RPMI8226 (cell line): ENCODE measurements at places on chromosomes 12 and 14.

- DNase-seq = no peak
Measured at GRCh38 chr14:99129998-99130397, 142.0 kb downstream of the BCL11B start.

GRCh38 chr14:99242238-99242637 is 29.8 kb downstream of the BCL11B start:
- DNase-seq = no peak

DNA sequence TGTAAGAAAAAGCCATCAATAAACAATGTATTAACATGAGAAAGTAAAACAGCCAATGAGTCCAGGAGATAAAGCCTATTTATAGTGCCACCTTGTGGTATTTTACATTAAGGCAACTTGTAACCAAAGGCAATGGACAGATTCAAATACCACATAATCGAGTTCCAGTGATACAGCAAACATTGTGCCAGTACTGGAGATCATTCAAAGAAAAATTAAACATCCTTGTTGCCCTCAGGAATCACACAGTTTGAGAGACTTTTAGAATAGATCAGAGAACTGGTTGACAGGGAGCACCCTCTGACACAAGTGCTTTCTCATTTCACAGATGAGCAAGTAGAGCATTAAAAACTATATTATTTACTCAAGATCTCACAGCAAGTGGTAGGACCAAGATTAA is 98.1 kb downstream of the DDHD1 start:
- peak; percentile 24 for DNase-seq

DNA sequence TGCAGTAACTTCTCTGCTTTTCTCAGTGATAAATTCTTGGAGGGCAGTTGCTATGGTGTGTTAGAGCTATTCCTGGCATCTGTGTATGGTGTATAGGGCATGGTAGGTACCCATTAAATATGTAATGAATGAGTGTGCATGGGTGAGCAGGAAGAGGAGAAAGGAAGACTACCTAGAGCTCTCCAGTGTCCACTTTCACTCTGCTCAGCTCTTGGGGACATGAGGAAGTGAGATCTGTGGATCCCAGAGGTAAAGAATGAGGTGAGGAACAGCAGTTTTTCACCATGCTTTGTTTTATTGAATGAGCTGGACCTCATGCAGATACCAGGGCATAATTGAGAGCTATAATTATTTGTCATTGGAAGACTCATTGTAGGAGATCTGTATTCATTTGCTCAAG is 444.8 kb upstream of the RGS6 start:
- no peak for DNase-seq

DNA sequence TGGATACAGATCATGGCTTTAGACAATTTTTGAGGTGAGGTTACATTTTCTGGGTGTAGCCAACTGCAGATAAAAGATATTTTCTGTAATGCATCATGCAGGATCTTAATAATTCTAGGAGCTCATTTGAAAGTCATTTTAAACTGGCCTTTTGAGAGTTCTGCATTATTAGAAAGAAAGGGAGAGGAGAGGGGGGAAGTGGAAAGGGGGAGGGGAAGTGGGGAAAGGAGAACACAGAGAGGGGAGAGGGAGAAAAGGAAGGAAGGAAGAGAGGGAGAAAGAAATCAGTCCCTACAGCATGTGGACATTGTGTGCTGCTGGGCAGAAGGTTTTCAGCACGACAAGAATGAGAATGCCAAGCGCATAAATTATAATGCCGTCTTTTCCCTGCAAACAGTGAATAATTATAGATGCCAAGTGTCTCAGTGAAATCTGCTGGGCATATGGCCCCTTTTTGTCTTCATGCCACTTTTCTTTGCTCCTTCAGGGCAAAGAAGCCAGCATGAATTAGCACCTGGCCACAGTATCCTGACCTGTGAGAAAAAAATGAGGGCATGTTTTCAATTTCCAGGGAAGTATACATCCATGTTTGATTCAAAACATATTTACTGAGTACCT is 22.7 kb upstream of the PPP2R5C start:
- DNase-seq = no peak

GRCh38 chr12:120822832-120823503 is 81.2 kb downstream of the SPPL3 start:
- DNase-seq = no peak

- no peak for DNase-seq
Measured at GRCh38 chr12:52147964-52148463, 43.8 kb downstream of the KRT80 start.

GRCh38 chr14:65453807-65454480 is 41.4 kb downstream of the FUT8 start:
- DNase-seq = no peak

DNA sequence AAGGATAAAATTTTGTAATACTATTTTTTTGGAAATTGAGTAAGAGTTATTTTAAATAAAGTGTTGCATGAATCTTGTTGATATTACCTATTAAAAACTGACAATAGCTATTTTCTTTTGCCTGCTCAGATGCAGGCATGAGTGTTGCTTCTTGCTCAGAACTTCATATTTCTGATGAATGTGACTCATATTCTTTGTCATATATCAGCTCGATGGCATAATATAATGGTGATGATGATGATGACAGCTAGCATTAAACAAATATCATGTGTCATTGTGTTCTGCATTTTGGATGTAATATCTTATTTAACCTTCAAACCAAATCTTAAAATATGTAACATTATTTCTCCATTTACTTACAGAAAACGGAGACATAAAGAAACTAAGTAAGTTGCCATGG is 605.5 kb upstream of the FOXG1 start:
- no peak for DNase-seq

DNA sequence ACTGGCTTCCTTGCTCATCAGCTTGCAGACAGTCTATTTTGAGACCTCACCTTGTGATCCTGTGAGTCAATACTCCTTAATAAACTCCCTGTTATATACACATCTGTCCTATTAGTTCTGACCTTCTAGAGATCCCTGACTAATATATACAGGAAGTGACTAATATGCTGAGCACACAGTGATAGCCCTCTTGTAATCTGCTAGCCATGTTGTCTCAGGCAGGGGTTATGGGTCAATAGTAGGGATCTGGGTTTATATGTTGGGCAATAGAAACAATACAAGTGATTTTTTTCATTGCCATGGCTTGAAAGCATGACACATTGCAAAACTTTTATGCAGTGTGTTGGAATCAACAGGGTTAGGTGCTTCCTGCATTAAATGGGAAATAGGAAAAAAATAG is 562.2 kb downstream of the GALC start:
- no peak for DNase-seq

DNA sequence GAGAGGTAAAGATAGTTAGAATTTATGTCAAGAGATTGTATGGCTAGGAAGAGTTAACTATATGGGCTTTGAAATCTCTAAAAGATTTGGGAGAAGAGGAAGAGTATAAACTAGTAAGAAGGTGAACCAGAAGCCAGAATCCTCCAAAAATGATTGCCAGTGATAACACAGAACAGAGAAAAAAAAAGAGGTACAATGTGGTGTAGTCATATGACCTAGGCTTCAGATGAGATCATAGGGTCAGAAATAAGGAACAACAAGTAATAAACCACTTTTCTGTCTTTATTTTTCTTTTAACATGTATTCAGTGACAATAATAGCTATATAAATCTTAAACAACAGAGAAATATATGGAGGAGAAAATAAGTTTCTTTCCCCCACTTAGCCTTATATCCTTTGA is 2.0 kb upstream of the NECAP1 start:
- DNase-seq = no peak

GRCh38 chr14:61110316-61111082 is 129.5 kb downstream of the SLC38A6 start:
- no peak for DNase-seq

GRCh38 chr12:122980183-122981035 is at the start of gene ARL6IP4:
Gene ARL6IP4 (plus strand): TSS chr12:122980681. CDS start chr12:122981140, 459 bp downstream.
- peak; percentile 82 for DNase-seq

DNA sequence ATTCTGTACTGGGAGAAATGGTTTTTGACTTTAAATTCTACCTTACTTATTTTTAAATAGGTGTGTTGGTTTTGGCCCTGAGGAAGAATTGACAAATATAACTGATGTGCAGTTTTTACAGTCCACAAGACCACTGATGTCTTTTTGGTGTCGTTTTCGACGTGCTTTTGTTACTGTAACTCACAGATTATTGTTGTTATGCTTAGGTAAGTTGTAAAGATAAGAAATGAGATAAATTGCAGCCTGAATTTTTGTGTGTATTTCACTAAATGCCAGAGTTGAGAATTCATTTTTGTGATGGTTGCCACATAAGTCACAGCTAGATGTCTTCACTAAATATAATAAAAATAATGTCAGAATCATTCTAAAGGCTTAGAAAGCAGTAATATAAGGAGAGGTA is 39.9 kb upstream of the MSRB3 start:
- no peak for DNase-seq

DNA sequence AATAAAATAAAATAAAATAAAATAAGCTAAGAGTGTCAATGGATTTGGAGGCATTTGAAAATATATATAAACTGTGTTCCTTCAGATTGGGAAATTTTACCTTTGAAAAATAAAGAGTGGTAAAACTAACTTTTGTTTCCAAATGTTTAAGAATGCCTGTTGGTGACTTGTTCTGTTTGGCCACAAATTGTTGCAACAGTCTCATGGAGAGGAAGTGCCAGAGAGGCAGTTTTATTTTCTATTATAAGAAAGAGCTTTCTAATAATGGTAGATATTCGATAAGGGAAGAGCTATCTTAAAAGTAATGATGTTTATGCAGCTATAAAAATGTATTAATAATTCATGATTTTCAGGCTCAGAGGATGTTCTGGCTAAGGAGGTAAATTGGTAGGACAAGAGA is 68.8 kb upstream of the MDGA2 start:
- DNase-seq = no peak

- DNase-seq = no peak
Measured at GRCh38 chr12:92786045-92786444, 83.3 kb downstream of the PLEKHG7 start.

GRCh38 chr12:131066207-131066885 is 112.6 kb downstream of the ADGRD1 start:
- no peak for DNase-seq

DNA sequence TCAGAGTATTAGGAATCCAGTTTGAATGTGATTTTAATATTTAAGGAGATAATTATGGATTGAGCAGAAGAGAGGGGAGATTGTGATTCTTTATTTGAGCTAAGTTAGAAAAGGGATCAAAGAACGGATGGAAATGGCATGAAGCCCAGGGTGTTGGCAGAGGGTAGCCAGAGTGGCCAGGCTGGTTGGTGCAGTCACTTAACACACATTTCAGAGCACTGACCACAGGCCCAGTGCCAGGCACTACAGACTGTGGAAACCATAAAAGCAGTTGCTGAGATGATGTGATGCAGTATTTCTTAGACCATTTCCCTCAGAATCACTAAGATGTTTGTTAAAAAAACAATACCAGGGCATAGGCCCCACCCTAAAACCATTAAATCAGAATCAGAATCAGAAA is 167.7 kb upstream of the AMIGO2 start:
- no peak for DNase-seq

GRCh38 chr14:56770512-56770911 is 39.8 kb downstream of the OTX2 start:
- DNase-seq = no peak

GRCh38 chr12:119772431-119772830 is 104.5 kb downstream of the PRKAB1 start:
- no peak for DNase-seq

GRCh38 chr12:101920906-101921305 is 43.5 kb downstream of the DRAM1 start:
- no peak for DNase-seq

- DNase-seq = peak; percentile 52
Measured at GRCh38 chr12:67988601-67989021, 636 bp upstream of the IFNG-AS1 start.

DNA sequence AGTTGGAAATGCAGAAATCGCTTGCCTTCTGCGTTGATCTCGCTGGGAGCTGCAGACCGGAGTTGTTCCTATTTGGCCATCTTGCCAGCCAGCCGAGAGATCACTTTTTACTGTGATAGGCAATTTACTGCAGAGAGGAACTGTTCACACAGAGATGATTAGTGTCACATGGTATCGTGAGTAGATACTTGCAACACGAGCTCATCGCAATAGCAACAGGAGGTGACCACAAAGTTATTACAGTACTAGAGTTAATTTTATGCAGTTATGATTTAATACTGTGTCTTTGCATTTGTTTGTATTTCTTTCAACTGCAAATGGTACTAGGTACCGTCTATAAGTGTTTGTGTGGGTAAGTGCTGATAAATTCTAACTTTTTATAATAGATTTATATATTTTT is 27.8 kb downstream of the NOPCHAP1 start:
- DNase-seq = no peak

- no peak for DNase-seq
Measured at GRCh38 chr14:99395909-99396530, 84.6 kb downstream of the SETD3 start.

- no peak for DNase-seq
Measured at GRCh38 chr12:13074396-13075117, 28.9 kb downstream of the GSG1 start.

DNA sequence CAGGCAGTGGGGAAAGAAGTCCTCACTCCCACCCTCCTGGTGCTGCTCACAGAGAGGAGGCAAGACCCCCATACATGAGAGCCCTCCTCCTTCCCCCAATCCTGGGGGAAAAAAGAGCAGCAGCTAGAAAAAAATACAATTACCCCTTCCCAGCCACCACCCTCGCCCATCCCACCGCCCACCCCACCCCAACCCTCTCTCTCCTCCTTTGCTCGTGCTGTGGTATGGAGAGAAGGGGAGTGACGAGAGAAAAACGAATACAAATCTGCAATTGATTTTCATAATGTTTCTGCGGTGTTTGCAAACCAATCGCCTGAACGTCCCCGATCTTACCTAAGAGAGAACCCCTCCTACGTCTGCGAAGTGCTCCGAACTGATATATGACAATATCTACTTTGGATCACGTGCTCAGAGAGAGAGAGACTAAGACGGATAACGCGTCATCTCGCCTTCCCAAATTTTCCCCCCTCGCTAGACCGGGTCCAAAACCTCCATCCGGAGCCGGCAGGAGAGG is at the start of gene HOXC11:
Gene HOXC11 (plus strand): TSS at position 405 of the 514 bp plus-strand sequence. CDS start 116 bp downstream, outside the sequence.
- no peak for DNase-seq

GRCh38 chr14:24162093-24162492 is 1.0 kb downstream of the IRF9 start:
- DNase-seq = no peak

- no peak for DNase-seq
Measured at GRCh38 chr14:60183741-60184140, 18.5 kb upstream of the DHRS7 start.

DNA sequence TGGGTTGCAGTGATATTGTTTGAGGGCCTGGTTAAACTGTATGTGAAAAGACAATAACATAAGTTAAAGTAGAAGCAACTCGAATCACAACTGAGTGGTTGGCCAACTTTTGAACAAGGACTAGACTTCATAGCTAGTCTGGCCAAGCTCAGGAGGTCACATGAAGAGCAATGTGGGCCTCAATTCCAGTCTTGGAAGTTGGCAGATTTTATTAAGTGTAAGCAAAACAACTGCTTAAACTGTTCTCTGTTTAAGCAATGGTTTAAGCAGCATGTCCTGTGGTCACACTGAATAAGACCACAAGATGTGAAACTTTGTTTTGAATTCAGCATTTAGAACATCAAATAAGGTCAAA is 100.4 kb downstream of the TMTC3 start:
- DNase-seq = no peak

DNA sequence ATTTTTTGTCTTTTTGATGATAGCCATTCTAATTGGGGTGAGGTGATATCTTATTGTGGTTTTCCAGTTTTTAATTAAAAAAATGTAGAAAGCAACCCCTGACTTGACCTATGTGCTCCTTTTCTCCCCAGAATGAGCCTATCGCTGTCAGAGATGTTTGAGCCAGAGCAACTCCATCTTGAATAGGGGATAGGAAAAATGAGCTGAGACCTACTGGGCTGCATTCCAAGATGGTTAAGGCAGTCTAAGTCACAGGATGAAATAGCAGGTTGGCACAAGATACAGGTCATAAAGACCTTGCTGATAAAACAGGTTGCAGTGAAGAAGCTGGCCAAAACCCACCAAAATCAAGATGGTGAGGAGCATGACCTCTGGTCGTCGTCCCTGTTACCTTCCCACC is 13.8 kb downstream of the ERP27 start:
- DNase-seq = no peak
